ENCODE measurements at places on chromosomes 7 and 10.

GRCh38 chr7:114648680-114649079 lies 234.1 kb downstream of the FOXP2 start:
- DNase-seq, result no peak

GRCh38 chr7:27101171-27101956 lies 1.1 kb downstream of the HOXA2 start:
- DNase-seq, result no peak

DNA sequence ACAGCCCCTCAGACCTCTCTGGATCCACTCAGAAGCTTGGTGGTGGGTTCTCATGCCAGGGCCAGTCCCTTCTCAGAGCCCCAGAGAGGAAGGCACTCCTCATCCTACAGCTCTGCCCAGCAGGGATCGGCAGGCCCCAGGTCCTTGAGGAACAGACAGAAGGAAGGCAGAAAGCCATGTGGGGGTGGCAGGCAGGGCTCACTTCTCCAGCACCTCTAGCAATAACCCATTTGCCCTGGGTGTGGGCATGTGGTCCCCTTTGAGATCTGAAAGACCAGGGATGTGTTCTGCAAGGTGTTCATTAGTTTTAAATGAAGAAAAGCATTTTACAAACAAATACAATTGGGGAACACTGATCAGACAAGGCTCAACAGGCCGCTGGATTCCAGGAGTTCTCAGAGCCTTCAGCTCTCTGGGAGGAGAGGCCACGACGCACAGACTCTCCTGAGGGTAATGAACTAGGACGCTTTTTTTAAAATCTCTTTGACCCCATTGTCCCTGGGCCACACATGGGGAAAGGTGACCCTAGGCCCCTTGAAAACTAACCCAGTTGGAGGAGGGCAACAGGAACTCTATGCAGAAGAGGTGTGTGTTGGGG lies 40.6 kb downstream of the LDB3 start:
- no peak for DNase-seq

DNA sequence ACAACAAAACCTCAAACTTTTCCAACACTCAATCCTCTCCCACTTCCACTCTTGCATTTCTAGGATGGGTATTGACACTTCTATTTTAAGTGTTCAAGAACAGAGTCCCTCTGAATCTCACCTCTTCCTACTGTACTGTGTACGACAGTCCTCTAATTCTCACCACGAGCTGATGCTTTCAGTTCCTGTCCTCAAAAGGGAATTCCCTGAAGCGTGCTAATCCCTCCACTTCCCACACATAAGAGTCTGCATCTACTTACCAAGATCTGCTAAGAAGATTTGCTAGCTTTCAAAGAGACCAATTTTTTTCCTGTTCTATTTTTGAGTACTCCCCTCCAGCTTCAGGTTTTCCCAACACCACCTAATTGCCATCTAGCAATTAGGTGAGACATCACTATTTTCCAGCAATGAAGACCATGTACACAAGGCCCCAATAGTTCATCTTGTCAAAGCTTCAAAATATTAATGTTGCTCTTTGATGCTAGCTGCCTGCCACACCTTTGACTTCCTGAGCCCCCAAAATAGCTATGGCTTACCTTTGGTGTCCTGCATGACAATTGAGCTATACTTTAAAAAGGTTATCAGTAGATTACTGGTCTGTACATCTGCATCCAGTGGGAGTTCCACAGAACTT lies 54.4 kb downstream of the ARMH3 start:
- no peak for DNase-seq

DNA sequence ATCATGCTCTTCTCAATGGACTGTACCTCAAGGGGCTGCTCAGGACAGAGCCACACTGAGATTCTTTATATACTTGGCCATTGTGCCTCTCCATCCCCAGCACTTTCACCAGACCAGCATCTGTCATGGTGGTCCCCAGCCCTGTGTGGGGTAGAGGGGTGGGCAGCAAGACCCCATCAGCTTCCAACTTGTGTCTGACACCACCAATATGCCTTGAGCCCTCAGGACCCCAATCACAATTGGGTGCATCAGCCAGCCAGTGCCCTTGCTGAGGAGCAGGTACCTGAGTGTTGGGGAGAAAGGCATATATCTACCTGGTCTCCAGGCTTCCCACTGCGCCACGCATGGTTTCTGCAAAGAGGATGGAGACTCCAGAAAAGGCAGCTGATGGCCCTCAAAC lies 56.3 kb downstream of the GRID1 start:
- DNase-seq, result no peak

- no peak for DNase-seq
Observed at GRCh38 chr7:126657599-126658358, 595.0 kb downstream of the GRM8 start.

Data from stimulated activated CD4-positive, alpha-beta T cell treated with anti-CD3 and anti-CD28 coated beads, Interleukin-1b, Interleukin-23, amount 100 ng/mL, for 1 hour (primary cell).